HS-27A (cell line): ENCODE measurements at places on chromosomes 7 and 10.
A peak's percentile ranks its signal among the peaks of the same experiment; 100 is the strongest.

DNA sequence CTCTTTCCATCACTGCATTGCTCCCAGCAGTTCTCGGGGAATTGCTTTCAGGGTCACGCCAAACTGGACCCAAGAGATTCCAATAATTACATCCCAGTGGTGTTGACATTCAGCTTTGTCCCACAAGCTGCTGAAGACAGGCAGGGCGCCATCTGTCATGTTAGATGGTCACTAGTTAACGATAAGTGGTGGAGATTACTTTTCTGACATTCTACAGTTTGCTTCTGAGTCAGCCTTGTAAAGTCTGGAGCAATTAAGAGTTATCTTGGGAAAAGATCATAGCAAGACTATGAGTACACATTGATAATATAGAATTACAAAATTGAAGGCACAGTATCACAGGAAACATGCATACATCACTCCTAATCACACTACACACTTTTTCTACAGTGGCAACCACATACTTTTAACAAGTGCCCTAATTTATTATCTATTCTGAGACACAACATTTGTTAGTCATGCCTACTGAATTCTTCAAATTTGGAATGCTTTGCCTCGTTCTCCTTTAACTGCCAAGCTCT lies 41.9 kb downstream of the SEMA3C start:
- DNase-seq = no peak

DNA sequence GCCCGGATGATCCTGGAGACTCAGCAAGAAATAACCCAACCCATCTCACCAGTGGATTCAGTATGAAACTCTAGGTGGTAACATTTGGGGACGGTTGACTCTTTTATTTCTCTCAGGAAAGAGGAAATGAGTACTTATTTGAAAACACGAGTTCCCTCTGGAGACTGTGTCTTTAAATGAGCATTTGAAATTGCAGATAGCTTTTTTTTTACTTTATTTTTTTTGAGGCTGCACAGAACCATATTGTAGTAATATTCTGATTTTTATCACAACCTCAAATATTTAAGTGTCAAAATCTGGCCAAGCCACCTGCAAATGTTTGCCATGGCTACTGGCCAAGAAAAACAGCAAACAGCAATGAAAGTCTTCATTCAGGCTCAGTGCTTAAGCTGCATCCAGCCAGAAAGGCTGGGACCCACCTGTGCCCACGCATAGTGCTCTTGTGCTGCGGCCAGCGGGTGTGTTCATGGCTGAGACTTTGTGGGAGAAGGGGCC lies 160.8 kb downstream of the CREB5 start:
- DNase-seq = peak; percentile 67

DNA sequence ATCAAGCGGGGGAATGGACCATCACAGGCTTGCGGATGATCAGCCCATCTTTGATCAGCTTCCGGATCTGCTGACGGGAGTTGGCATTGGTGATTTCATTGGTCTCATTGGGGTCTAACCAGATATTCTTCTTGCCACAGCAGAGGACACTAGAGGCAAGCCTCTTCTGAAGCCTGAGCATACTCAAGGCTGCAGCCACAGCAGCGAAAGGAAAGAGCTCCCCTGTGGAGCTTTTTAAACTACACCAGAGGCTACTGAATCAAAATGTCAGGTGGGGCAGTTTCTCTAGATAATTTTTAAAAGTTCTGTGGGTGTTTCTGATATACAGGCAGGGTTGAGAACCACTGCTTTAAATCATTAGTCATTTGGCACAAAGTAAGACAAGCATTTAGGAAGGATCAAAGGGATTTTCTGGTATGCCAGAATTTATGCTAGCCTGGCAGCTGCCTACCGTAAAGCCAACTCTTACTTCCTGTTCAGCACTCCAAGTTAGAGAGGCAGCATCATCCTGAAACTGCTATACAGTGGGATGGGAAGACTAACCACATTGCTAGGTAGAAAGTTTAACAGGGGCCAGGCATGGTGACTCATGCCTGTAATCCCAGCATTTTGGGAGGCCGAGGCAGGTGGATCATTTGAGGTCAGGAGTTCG lies 7.0 kb downstream of the NAPEPLD start:
- no peak for DNase-seq

GRCh38 chr10:119233821-119234220 lies 26.4 kb downstream of the GRK5 start:
- DNase-seq = no peak

- no peak for DNase-seq
Observed at GRCh38 chr10:36003688-36004087, 361.6 kb upstream of the FZD8 start.

GRCh38 chr10:76763376-76763775 lies 874.2 kb downstream of the KCNMA1 start:
- no peak for DNase-seq

DNA sequence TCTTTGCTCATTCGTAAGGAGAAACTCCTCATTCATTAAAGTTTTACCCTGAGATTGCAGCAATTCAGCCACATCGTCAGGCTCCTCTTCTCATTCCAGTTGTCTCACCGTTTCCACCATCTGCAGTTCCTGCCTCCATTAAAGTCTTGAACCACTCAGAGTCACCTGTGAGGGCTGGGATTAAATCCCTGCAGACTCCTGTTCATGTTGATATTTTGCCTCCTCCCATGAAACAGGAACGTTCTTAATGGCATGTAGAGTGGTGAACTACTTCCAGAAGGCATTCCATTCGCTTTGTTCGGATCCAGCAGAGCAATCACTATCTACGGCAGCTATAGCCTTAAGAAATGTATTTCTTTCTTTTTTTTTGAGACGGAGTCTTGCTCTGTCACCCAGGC lies 96.5 kb upstream of the FAM20C start:
- DNase-seq = no peak
